Bone marrow (tissue), 2 donors: ENCODE measurements at places on chromosomes 12 and 14.

DNA sequence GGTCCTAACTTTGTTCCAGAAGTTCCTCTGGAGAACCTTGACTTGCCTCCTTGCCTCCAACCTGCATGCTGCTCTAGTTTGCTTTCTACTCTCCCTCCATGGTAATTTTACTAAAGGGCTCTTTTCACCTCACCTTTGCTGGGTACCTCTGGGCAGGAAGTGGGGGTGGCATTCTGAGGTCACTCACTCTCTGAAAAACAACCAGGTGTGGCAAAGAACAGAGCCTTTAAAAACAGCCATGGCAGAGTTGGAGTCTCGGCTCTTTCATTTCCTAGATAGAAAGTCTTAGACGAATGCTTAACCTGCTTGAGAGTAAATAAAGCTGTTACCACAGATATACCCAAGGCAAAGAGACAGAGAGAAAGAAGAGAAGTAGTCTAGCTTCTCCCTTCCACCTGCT, 827.9 kb downstream of the BCL11B start:
- no peak for DNase-seq

DNA sequence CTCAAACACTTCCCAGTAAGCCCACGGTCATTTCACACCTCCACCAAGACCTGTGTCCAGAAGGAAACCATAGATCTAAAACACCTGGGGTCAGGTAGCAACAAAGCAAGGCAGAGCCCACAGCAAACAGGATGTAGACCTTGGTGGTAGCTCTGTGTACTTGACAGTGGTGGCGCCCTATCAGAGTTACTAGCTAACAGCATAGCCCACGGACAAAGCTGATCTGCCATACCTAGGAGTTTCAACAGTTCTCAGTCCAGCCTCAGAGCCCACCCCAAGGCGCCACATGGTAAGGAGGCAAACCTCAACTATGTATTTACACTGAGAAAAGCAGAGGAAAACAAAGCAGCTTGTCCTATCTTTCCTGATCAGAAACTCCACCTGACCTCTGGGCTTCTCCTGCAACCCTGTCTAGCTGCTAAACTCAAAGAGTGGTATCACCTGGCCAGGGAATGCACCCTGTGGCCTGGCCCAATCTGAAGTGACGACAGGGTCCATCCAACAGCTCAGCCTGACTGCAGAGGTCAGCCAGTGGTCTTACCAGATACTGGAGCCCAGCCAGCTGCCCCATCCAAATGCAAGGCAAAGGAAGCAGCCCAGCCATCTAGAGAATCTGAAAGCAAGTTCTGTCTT, 46.3 kb downstream of the STON2 start:
- no peak for DNase-seq

- DNase-seq, result no peak
Measured at GRCh38 chr12:23729359-23729758, 220.1 kb downstream of the SOX5 start.

DNA sequence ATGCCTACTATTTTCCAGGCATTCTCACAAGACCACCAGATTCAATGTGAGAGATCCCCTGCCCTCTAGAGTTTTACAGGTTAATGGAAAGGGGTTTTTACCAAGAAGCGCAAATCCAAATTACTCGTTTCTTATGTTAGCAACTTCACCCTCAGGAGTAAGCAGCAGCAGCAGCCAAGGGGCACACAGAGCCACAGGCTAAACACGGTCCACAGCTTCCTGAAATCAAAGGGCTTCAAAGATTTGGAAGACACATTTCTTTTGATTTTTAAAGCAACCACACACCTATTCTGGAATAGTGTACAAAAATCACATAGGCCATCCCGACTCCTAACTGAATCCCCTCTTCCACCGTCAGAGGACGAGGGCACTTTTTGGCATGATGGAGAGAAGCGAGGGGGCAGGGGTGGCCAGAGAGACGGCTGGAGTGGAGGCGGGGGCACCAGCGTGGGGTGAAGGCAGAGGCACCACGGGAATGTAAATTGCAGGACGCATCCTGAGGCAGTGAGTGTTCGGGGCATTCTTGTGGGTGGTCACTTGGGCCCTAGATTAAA, 107.0 kb downstream of the ARF6 start:
- no peak for DNase-seq

DNA sequence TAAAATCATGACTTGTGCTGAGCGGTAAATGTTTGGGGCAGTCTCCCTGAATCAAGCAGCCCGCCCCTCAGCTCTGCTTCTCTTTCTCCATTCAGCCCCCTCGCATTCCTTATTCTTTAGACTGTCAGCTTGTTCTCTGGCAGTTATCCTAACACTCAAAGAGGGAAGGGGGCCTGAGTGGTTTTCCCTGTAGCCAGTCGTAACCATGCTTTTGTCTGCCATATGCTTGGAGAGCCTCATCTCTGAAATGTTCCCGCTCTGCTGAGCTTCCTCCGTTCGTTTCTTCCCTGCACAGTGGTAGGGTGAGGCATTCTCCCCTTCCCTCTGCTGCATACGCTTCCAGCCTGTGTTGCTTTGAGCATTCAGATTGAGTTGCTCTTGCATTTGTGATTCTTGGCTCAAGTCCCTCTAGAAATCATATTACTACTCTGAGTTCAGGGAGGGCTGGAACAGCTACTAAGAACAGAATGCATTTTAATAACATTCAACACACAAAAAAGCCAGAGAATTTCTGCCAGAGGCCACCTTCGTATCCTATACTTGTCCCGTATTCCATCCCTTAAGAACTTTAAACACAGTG, 119.7 kb downstream of the FBXL14 start:
- no peak for DNase-seq
